ENCODE measurements at places on chromosomes 6 and 20.

GRCh38 chr20:63580796-63581461, 6.9 kb upstream of the HELZ2 start:
- DNase-seq = no peak

DNA sequence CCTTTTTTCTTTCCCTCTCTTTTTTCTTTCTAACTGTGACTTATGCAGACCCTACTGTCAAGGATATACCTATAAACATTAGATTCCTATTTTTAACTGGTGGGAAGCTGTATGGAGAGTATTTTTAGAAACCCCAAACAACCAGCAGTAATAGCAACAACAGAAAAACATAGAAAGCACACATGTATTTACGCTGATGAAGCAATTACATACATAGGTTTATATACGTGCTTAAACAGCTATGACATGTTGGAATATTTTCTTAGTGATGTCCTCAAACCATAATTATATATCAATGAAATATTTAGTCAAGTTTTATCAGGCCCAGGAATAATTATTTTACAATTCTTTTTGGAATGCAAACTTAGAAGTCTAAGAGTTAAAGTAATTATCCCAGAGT, 294.3 kb upstream of the SOX4 start:
- no peak for DNase-seq

DNA sequence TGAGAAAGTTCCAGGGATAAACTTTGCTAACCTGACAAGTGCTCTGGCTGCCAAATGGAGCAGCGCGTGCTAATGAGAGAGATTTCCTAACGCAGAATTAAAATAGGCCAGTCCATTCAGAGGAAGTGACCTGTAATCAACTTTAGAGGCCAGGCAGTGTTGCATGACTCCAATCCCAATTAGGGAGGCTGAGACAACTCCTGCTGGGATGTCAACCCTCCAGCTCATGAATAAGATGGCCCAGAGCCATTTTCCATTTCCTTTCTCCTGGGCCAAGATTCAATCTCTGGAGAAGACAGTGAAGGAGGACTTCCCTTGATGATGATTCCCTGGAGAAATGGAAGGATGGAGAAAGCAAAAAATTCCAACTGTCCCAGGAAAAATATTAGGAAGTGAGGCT, 241.5 kb upstream of the RNF24 start:
- no peak for DNase-seq

DNA sequence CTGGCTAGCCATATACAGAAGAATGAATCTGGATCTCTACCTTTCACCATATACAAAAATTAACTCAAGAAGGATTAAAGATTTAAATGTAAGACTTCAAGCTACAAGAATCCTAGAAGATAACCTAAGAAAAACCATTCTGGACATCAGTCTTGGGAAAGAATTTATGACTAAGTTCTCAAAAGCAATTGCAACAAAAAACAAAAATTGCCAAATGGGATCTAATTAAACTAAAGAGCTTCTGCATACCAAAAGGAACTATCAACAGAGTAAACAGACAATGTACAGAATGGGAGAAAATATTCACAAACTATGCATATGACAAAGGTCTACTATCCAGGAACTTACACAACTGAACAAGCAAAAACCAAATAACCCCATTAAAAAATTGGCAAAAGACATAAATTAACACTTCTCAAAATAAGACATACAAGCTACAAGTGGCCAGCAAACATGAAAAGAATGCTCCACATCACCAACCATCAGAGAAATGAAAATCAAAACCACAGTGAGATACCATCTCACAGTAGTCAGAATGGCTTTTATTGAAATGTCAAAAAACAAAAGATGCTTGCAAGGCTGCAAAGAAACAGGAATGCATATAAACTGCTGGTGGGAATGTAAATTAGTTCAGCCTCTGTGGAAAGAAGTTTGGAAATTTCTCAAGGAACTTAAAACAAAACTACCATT, 66.8 kb upstream of the RSPO3 start:
- peak; percentile 67 for DNase-seq

DNA sequence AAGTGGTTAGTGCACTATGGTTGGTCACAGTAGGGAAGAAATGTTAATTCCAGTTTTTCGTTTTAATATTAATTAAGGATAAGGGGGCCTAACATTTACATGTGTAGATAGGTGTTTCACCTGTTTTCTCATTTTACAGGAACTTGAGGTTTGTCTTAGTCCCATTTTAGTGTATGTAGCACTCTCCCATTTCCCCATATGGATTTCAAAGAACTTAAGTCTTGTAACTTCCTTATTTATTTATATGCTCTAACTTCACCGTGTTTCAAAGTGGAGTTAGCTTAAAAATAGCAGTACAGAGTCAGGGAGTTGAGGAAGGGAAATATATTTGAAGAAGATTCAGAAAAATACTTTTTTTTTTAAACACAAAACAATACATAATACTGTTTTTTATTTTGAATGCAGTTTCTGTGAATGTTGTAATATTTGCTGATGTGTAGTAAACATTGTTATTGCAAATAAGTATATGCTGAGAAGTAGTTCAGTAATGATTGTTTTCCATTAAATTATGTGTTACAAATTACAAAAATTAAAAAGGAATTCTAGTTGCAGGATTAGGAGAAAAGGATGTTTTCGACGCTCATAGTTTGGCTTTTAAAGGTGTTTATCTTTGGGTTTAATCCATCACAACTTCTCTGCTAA, 3.5 kb downstream of the SCAF8 start:
- no peak for DNase-seq

- DNase-seq = no peak
Observed at GRCh38 chr20:4449957-4450715, 271.6 kb upstream of the PRND start.

DNA sequence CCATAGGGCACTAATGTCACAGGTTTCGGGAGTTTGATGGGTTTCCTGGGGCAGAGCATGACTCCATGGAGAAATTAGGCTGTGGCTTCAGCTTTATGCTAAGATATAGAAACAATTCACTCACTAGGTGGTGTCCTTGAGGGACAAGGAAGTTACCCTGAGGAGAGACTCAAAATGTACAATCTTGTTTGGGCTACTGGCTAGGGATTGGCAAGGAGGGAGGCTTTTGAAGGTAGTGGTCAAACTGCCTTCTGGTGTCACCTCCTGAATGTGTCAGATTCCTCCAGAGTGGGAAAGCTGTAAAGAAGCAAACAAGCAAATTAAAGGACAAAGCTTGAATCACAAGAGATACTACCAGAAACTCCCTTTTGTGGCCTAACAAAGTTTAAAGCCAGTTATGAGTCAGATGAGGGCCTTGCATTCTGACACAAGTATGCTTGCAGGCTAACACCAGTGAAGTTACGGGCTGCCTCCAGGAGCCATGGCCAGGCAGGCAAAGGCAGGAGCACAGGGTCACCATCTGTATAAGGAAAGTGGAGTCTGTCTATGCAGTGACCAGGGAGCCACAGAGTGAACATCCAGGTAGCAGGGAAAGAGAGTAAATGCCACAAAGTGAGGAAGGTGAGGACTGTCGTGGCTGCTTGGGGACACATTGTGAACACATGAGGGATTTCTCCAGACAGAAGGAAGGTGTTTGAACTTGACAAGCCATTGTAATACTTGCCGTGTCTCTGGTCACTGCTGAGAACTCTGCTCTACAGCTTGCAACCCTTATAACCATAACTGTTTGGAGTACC, 107.7 kb upstream of the DTNBP1 start:
- DNase-seq = no peak

- DNase-seq = no peak
Observed at GRCh38 chr6:122042380-122042779, 357.1 kb upstream of the HSF2 start.

DNA sequence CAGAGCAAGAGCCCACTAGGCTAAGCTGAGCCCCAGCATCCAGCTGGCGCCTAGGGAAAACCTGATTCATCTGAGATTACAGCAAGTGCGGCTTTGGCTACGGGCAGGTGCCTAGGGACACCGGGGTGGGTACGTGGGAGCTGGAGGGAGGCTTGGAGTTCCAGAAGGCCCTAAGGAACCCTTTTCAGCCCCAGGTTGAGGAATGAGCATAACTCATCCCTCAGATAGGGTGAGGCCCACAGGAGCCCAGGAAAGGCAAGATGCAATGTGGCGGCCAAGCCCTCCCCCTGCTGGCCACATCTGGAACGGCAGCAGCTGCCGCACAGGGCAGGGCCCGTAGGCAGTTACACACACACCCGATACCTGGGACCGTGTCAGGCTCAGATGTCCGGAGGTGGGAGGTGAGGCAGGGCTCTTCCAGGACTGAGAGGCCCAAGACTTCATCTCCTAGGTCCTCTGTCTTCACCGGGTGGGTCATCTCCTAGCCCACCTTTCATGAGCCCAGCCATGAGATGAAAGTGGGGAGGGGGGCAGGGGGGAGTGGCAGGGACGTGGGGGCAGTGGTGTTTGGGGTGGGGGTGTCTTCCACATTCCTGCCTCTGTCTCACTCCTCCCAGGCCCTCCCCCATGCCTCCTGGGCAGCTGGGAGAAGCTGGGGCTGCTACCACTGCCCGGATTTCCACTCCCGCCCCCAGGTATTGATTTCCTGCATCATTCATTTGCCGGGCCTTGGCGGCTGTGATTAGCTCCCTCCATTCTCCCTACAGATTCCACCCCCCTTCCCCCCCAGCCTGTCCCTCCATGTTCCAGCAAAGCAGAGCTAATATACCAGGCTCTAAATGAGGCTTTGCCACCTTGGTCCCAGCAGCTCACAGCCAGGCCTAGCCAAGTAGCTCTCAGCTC, 5.5 kb downstream of the MDGA1 start:
- no peak for DNase-seq

DNA sequence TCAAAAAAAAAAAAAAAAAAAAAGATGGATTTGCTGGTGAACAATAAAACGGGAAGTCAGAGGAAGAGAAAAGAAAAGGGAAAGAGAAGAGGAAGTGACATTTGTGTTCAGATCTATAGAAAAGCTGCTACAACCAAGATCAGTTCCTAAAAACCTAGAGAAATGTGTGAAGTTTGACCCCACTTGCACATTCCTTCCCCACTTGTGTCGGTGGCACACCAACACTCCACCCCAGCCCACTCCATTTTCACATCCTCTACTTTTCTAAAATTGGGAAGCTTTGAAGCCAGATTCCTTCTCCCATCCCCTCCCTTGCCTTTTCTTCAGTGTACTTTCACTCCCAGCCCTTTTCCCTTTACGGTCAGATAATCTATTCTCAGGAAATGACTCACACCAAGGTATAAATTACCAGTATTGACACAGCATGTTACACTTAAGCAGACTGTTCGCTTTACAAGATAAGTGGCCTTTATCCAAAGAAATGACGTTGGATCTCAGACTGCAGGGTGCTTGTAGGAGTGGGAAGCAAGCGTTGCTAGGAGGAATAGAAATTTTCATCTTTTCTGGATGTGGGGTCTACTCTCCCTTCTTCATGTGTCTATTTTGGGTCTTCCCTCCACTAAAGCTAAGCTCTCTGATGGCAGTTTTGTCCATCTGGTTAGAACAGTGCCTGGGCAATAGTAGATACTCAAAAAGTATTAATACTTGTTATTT, 92.5 kb upstream of the ADGRF1 start:
- DNase-seq = peak; percentile 76

GRCh38 chr6:35259948-35260590, 534 bp downstream of the ZNF76 start:
- peak; percentile 22 for DNase-seq

DNA sequence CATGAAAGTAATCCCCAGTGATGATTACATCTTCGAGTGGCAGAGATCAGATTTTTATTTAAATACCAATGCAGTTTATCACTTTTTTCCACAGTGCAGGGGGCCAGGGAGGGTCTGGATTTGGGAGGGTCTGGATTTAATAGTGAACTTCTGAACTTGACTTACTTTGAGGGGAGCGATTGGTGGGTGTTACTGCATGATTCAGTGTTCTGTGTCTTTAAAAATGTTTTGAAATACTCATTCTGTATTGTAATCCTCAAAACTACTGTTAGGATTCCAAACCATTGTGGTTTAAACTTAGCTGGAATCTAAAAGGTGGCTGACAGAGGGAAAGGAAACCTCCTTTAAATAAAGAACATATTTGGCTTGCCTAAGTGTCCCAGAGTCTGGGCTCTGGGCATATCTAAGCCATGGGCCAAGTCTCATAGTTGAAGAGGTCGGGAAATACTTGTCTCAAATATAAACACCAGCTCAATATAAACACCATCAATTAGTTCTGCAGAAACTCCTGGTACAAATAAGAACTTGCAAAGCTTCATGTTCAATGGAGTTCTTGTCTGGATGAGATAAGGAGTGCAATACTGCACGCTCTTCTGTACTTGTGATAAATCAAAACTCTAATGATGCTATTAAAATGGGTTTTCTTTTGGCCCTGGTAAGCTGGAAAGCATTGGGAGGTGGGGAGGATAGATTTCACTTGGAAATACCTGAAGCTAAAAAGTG, 14.4 kb downstream of the JARID2 start:
- peak; percentile 75 for DNase-seq
